Activated CD8-positive, alpha-beta T cell treated with anti-CD3 and anti-CD28 coated beads, Interleukin-2, amount 10 ng/mL, durations not matched to agents 7 days and 5 days (primary cell): ENCODE measurements at places on chromosomes 6 and 20. TPM values are rescaled to one million over a fixed set of nuclear protein-coding genes. Genes with fewer than 3 reads are reported as not detected.

- DNase-seq, result no peak
Measured at GRCh38 chr20:517221-517620, 26.4 kb downstream of the CSNK2A1 start.

GRCh38 chr20:24872291-24873024 lies 76.6 kb upstream of the CST7 start:
- no peak for DNase-seq

GRCh38 chr6:29008089-29008488 lies 3.0 kb upstream of the ZNF311 start:
- no peak for DNase-seq

DNA sequence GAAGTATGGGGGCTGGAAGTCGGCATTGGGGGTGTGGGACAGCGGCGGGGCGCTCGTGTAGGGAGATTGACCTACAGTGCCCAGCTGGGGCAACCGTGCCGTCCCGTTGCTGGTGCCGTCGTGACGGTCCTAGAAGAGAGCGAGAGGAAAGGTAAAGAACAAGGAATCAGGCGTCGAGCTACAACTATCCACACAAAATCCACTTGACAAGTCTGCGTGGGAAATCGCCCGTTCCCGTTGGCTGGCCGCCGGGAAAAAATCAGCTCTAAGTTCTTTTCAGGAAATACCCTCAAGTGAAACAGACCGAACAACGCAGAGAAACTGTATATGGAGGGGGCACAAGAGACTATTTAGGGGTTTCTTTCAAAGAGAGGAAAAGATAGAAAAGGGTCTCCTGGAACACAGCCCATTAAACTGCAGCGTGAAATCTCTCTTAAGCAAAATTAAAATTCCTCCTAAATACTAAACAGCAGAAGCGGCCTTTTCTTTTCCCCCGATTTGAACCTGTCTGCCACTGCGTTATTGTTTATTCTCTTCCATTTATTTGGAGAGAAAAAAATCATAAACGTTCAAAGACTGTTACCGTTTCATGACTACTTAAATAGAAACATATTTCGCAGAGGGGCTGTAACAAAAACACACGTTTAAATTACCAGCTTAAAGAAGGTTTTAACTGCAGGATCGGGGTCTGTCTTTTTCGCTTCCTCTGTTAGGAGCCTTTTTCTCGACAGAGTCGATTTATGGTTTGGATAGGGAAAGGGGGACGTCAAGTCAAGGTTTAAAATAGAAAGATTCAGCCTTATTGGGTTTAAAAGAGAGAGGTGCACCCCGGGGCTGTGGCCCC lies 4.4 kb downstream of the TFAP2A start:
- DNase-seq, result no peak

The FBXO5 gene
- 73.9 TPM for total RNA-seq
